Left cardiac atrium (tissue), 4 donors: ENCODE measurements at places on chromosomes 5 and 9.

DNA sequence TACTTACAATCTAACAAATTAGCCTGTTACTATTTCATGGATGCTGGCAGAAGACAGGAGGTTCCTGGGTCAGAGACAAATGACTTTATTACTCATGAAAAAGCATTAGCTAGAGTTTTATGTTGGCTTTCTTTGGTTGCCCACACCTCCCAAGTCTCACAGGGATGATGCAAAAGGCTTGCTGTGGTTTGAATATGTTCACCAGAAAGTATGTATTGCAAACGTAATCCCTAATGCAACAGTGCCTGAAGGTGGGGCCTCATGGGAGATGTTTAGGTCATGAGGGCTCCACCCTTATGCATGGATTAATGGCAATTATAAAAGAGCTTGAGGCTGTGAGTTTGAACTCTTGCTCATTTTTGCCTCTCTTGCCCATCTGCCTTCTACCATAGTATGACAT, 28.5 kb downstream of the DPYSL3 start:
- DNase-seq: no peak

DNA sequence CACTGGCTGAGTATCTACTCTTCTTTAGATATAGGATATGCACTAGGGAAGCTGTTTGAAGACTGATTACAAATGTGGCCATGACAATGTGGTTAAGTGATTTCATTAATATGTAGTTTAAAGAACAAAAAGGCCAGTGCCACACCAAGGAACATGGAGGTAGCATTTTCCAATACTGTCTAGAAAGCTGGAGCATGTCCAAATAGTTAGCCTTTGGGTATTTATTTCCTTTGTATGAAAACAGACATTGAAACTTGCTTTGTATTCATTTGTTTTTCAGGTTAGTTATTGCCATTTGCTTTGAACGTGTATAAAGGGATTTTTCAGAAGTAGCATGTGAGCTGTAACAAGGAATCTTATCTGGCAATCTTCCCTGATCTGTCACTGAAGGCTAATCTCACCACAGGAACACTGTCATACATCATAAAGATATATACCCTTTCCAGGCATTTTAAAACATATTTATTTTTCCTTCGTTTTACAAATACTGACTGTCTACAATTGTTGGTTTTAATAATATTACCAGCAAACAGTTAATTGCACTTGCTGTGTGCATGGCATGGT, 93.4 kb downstream of the PLPPR1 start:
- DNase-seq: no peak

GRCh38 chr9:69606089-69606488, 66.1 kb downstream of the APBA1 start:
- no peak for DNase-seq

DNA sequence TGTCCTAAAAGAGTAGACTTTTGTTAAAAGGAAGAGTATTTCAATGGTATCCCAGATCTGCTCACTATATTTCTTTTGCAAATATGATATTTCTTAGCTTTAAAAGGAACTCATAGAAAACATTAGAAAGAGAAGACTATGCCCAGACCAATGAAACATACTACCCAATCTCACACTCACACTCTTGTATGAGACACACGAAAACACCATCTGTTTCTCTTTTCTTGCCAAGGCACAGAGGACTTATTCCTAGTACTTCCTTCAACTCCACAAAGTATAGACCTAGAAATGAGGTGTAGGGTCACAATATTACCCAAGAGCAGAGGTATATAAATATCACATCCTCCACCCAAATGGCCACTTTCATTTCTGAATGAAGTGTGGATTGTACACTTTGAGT, 292.4 kb upstream of the ACO1 start:
- no peak for DNase-seq
